ENCODE measurements at places on chromosomes 3 and 15. TPM values are rescaled to one million over a fixed set of nuclear protein-coding genes. Genes with fewer than 3 reads are reported as not detected.
A peak's percentile ranks its signal among the peaks of the same experiment; 100 is the strongest.

Gene CHL1
- total RNA-seq: not detected

Gene EFCC1
- total RNA-seq: 0.16 TPM

DNA sequence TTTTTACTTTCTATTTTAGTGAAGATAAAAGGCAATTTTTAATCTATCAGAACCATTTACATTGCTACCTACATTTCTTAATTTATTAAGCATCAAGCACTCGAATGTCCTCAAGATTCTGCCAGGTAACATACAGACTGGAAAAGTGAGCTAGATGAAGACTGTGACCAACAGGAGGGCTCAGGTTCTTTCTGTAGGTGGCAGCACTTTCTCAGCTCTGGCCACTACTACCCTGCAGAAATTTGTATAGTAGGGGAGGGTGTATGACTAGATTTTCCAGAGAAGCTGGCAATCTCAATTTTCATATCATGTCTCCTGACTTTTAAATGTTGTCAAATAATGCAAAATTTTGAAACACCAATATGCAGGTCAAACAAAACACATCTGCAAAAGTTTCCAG is 165.0 kb upstream of the SUCLG2 start:
- no peak overlapping the region for H3K27ac ChIP-seq
- no peaks in the 10 kb centered on the region for H3K36me3 ChIP-seq
- no peaks in the 10 kb centered on the region for H3K4me1 ChIP-seq
- peak; percentile 9 for DNase-seq

Gene KY
- not detected for total RNA-seq

DNA sequence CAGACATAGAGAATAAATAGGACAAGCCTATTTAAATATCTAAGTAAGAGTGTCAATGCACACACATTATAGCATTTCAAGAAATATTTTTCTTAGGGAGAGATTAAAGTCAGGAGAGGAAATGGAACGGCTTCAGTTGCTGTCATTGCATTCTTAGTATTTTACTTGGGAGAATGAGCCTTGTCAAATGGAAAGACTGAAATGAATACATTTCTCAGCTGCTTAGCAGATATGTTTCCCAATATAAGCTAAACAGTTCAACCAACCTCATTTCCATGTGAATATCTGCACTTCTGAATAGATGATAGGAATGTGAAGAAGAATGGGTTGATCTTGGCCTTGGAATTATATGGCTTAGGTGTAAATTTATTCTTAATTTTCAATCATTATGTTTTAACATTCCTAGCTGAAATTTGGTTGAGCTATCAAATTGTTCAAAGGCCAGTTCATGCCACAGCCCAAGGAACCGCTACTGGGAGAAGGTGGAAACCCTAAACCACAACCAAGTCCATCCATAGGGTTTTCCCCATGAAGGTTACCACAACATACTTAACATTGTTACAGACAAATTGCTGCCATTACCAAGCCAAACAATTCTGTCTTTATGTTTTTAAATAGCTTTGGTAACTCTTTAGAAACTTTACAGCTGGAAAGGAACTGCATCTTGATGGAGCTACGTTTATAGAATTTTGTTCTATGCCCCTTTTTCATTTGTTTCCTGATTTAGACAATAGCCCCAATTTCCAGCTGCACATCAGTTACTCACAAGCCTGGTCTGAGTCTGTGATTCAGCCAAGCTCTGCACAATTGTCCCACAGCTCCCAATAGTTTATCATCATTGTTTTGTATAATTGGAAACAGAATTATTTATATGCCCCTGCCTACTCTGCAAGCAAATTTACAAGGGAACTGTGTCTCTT is 459.6 kb downstream of the MECOM start:
- H3K27ac ChIP-seq: no peak overlapping the region
- DNase-seq: no peak
- no peaks in the 10 kb centered on the region for H3K4me1 ChIP-seq
- H3K27me3 ChIP-seq: peaks cover 3% of the 10 kb centered on the region
- no peak overlapping the region for H3K4me3 ChIP-seq
